ENCODE measurements at places on chromosomes 11 and 22.

DNA sequence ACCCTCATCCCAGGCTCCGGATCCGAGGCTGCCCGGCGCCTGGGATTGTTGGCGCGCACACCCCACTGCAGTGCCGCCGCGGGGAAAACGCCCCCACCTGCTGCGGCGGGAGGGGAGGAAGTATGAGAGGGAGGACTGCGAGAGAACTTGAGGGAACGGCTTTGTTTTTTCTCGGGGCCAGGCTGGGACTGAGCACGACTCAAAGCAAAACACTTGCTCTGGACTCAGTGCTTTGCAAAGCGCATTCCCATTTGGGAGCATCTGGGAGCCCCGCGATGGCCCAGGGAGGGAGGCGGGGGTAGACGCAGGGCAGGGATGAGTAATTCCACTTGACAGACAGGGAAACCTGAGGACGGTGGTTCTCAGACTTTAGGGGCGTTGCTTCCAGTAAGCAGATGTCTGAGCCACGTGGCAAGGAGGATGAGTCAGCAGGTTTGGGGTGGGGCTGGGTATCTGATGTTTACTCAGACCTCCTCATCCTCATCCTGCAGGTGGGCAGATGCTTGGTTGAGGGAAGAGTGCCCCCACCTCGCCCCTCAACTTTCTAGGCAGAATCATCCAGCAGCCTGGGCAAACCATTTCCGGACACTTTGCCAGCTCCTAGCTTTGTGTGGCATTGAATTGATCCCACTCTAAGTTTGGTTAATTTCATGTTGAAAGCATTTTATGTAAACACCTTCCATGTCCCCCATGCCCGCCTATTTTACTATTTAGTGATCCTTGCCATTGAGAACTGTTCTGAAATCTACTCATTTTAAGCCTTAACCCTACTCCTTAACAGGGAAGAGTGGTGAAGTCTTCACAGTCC is 1.5 kb downstream of the MIAT start:
- peak; percentile 88 for DNase-seq

- DNase-seq, result no peak
These were observed 667.5 kb downstream of the NTM start for GRCh38 chr11:132037956-132038355.

DNA sequence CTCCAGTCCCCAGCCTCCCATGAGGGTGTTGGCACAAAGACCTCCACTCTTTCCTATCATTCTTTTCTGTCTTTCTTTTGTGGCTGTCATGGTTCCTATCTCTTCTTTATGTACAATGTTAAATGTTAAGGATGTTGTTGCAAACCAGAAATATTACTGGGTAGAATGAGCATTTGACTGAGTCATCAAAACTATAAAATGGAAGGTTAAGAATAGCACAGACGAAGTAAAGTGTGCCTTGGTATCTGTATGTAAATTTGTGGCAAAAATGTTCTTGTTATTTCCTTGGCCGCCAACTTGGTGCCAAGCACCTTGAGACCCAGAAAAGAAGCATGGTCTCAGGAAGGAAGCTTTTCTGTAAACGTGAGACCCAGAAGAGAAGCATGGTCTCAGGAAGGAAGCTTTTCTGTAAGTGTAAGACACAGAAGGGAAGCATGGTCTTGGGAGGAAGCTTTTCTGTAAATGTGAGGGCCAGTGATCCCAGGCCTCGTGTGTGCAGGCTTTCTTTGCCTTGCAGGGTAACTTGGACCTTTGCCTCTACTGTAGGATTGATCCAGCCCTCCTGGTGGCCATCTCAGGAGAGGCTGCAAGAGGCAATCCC is 6.7 kb upstream of the PKP3 start:
- no peak for DNase-seq

DNA sequence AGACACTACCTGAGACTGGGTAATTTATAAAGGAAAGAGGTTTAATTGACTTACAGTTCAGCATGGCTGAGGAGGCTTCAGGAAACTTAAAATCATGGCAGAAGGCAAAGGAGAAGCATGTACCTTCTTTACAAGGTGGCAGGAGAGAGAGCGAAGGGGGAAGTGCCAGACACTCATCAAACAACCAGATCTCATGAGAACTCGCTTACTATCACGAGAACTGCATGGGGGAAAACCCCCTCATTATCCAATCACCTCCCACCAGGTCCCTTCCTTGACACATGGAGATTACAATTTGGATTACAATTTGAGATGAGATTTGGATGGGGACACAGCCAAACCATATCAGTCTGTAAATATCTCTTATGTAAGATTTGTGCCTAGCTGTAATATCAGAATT is 50.9 kb upstream of the ATXN10 start:
- no peak for DNase-seq

DNA sequence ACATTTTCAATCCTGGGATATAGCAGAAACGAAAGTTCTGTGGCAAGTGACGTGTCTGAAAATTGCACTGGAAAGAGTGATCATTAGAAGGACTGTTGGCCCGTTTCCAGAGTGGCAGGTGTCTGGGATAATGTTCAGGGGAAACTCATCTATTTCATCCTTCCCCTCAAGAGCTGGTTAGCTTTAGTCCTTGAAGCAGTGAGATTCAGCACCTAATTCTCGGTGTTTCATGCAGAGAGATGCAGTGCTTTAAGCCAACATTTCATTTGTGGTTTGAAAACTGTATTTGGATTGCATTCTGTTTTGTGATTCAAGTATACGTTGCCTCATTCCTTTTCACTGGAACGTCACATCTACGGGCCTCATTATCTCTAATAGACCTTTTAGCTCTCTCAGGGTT is 205.0 kb upstream of the RAG2 start:
- DNase-seq, result no peak

GRCh38 chr11:47668665-47669064 is 26.3 kb upstream of the MTCH2 start:
- no peak for DNase-seq

- DNase-seq, result peak; percentile 79
These were observed 42.6 kb downstream of the NEU3 start for GRCh38 chr11:75031224-75031753.

DNA sequence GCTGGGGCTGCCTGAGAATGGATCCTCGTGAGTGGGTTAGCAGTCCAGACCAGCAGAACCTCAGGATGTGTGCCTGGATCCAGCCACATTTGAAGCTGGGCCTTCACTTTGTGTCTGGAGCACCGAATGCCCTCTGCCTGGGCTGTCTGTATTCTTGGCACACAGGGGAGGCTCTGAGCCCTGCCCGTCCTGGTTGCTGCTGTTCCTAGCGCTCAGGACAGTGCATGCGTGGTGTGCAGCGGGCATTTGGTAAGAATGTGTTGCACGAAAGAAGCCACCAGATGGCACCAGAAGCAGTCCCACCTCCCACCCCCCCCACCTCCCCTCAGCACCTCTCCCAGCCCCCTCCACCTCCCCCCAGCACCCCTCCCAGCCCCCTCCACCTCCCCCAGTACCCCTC is 4.1 kb upstream of the MAPK11 start:
- no peak for DNase-seq

GRCh38 chr11:2835751-2836150 is 49.8 kb downstream of the CDKN1C start:
- DNase-seq, result no peak

DNA sequence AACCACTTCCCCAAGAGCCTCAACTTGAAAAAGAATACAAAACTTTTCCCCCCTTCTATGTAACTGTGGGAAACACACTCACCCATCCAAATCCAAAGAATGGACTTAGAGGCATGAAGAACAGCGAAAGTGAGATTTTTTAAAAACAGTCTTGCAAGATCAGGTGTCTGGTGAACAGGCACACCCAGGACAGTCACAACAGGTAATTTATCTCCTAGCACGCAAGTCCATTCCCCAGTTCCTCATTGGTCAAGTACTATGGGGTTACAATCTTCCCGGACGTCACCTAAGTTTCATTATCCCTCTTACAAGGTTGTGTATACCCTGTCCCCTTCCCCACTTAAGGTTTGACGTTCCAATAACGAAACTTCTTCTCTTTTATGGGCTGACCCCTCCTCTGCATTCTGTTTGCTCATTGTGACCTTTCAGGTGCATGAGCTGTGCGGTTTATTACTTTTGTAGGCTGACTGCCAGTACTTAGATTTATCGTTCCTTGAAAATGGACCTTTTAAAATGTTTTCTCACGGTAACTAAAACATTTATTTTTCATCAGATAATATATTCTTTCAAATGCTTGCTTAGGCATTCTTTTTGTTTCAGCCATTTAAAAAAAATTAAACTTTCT is 1401.9 kb downstream of the FAM181B start:
- DNase-seq, result no peak

DNA sequence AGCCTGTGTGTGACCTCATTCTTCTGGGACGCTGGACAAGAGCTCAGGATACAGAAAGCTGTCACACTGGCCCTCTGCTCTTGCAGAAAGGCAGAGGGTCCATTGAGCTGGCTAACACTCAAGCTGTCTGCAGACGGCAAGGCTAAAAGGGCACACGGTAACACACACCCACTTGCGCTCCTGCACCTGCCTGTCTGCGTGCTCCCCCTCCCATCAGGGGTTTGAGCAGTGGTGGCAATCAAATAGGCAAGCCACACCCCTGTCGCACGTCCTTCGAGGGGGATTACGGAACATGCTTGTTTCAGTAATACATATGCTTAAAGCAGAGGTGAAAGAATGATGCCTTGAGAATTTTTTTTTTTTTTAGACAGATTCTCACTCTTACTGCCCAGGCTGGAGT is 7.1 kb upstream of the QSER1 start:
- DNase-seq, result no peak

DNA sequence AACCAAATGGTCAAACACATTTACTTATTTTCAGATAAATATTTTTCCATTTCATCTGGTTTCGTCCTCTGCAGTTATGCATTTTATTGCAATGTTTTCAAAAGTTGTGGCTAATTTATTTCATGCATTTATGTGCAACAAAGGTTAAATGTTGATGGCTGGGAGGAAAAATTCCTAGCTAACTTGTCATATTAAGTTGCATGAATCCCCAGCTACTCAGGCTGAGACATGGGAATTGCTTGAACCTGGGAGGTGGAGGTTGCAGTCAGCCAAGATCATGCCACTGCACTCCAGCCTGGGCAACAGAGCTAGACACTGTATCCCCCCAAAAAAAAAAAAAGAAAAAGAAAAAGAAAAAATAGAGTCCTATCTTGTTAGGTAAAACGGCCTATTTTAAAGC is 1862.4 kb upstream of the RAG2 start:
- peak; percentile 3 for DNase-seq

GRCh38 chr11:117502015-117502778 is 174.5 kb downstream of the CEP164 start:
- DNase-seq, result no peak

DNA sequence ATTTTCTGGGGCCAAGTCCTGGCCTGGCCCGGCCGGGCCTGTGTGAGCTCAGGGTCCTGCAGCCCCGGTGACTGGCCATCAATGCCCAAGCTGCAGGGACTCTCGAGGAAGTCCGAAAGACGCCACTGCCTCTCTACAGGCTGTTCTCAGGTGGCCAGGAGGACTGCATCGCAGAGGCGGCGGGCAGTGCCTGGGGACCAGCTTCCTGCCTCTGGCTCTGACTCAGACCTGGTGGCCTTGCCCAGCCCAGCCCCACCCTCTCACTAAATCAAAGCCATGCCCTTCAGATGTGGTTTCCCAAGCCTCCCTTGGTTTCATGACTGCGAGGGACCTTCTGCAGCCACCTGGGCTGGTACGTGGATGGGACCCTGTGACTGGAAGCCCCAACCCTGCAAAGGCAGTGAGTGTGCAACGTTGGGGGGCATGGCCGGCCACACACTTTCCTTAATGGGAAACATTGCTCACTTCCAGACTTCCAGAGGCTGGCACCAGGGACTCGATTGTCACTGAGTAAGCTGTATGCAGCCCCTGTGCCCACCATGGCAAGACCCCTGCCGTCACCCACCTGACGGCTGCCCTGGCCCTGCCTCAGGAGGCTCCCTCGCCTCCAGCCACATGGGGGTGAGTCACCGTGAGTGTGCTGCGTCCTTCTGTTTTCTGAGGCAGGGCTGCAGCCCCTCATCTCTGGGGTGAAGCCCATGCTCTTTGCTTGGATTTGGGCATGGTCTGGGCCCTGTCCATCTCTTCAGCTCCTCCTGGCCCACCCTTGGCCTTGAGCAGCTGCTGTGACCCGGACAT is 6.0 kb upstream of the FGF3 start:
- no peak for DNase-seq

GRCh38 chr11:133639408-133639807 is 107.1 kb upstream of the OPCML start:
- no peak for DNase-seq

DNA sequence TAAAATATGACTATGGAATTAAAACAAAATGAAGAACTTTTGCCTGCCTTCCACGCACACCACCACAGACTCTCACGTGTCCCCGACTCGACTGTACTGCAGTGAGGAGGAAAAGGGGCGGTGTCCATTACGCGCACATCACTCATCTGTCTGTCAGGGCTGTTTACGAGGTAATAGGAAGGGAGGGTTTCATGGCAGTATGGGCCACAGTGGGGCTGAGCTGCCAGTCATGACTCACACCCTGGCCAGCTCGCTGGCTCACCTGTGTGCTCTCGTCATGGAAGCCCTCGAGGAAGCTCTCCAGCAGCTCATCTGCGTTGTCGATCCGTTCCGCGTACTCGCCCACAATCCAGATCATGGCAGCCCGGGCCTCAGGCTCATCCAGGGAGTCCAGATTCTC is 33.5 kb upstream of the RASL10A start:
- no peak for DNase-seq

GRCh38 chr11:114183044-114183511 is 113.1 kb upstream of the NNMT start:
- no peak for DNase-seq

DNA sequence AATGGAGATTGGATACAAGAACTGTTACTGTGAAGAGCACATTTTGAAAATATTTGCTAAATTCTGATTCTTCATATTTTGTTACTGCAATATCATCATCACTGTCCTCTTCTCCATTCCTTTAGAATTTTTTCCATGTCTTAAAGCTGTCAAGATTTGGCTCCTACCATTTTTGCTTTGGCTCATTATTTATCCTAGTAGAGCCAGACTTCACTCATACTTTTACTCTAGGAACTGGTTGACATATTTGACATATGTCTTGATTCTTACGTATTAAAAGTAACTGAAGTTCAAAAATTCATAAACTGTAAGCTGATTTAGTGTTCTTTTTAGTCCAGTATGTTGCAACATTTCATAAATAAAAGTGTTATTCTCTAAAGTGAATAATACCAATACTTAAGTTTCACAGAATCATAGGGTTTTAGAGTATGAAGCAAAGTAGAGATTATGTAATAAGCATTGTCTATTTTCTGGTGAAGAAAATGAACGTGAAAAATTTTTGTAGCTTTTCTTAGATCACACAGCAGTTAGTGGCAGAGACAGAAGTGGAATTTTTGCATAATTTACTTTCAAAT is 225.6 kb downstream of the TMEM135 start:
- DNase-seq, result no peak

GRCh38 chr11:30045921-30046577 is 29.2 kb upstream of the KCNA4 start:
- no peak for DNase-seq

Measured in hepatic stellate cell (primary cell).